CD4-positive, CD25-positive, alpha-beta regulatory T cell (primary cell): ENCODE measurements at places on chromosomes 1 and 21.

DNA sequence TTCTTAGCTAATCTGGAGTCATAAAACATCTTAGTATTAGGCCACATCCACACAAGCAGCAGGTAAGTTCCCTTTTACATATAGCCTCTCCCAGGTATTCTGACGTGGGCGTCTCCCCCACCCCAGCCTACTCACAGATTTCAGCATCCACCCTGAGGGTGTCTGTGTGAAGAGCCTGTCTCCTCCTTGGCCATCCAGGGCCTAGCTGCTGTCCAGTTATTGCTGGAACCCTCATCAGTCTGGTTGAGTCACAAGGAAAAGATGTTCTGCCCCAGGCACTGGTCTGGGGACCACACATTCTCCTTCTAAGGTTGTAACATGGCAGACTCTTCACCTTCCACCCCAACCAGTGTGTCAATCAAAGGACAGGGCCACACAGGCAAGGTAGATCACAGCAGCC is 57.6 kb downstream of the ETS2 start:
- DNase-seq: no peak

DNA sequence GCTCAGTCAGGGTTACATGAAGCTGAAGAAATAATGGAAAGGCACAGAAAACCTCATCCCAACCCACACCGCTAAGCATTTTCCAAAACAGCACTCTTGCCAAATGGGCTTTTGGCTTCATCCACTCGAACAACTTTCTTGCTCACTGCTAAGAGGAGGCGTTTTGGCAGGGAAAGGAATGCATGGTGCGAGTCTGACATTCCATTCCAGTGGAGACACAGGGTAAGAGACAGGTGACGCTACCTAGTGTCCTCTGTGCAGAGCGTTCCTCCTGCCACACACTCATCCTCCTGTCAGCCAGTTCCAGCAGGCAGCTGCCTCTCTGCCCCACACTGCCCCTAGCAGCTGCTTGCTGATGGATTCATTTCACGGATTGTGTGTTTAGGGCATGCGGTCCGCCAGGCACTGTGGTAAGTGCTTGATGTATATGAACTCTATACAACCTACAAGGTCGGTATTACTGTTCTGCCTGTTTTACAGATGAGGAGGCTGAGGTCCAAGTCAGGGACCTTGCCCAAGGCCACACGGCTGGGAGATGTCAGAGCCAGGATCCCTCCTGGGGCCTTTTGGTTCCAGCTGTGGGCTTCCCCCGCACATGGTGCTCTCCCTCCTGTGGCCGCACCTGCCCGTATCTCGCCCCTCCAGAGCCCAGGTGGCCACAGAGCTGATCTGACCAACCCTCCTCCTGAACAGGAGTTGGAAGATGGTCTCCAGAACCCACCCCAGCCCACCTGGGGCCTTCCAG is 25.7 kb upstream of the BACE2 start:
- no peak for DNase-seq

DNA sequence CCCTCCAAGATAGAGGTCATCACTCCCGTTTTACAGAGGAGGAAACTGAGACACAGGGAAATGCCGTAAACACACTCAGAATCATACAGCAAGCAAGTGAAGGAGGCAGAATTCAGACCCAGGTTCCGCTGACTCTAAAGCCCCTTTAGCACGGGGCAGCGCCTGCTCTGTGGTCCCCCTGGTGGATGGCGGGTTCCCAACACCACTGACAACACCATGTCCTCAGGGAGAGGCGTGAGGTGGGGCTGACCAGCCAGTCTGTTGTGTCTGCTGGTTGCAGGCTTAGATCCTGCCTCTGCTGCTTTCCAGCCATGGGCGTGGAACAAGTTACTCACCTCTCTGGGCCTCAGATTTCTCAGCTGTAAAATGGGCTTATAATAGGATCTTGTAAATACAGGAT is 617.3 kb downstream of the MATN1 start:
- DNase-seq: no peak

DNA sequence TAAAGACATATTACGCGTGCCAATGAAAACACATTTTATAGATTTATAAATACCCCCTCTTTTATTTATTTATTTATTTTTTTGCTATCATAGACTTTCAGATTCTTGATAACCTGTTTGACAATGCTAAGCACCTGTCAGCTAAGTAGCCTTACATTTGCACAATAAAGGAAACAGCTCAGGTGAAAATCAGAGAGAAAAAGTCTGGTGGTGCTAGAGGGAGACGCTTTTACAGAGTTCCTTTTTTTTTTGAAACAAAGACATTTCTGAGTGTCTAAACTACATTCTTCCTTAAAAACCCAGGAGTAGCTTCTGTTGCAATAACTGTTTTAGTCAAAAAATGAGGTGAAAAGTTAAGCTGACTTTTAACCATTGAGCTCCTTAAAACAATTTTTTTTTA is 1611.6 kb downstream of the NCAM2 start:
- DNase-seq: no peak

DNA sequence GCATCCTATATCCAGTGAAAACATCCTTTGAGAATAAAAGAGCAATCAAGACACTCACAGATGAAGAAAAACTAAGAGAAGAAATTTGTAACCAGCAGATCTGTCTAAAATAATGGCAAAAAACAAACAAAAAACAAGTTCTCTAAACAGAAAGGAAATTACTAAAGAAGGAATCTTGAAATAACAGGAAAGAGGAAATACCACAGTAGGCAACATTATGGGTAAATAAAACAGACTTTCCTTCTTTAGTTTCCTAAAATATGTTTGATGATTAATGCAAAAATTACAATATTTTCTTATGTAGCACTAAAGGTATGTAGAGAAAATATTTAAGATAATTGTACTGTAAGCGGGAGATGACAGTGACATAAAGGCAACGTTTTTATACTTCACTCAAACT is 23.5 kb downstream of the SLC19A1 start:
- DNase-seq: no peak

- DNase-seq: no peak
Measured at GRCh38 chr1:240526312-240526711, 85.6 kb downstream of the GREM2 start.

GRCh38 chr1:87730274-87731216 is 401.9 kb downstream of the LMO4 start:
- DNase-seq: no peak

- no peak for DNase-seq
Measured at GRCh38 chr1:164571333-164571732, 12.3 kb downstream of the PBX1 start.

GRCh38 chr1:207495801-207496792 is at the start of gene CR1:
Gene CR1, plus strand, starts transcription at chr1:207496157. Its CDS starts 111 bp downstream, at chr1:207496268.
- no peak for DNase-seq
